ENCODE measurements at places on chromosomes 6 and 20.

DNA sequence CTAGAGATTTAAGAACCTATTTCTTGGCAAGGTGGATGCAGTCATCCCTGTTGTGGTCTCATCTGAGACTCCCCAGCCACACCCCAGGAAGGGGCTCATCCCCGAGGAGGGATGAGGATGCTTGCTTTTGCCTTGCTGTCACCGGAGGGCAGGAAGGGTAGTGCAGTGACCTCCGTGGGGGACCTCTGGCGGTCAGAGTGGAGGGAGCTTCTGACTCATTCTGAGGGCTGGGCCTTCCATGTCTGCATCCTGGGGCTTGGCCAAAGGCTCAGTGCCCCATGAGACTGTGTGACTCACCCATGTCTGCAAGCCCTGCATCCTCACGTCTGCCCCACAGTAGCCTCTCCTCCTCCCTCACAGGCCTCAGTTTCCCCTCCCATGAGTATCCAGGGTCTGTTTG, 38.7 kb downstream of the UQCC2 start:
- DNase-seq, result no peak

DNA sequence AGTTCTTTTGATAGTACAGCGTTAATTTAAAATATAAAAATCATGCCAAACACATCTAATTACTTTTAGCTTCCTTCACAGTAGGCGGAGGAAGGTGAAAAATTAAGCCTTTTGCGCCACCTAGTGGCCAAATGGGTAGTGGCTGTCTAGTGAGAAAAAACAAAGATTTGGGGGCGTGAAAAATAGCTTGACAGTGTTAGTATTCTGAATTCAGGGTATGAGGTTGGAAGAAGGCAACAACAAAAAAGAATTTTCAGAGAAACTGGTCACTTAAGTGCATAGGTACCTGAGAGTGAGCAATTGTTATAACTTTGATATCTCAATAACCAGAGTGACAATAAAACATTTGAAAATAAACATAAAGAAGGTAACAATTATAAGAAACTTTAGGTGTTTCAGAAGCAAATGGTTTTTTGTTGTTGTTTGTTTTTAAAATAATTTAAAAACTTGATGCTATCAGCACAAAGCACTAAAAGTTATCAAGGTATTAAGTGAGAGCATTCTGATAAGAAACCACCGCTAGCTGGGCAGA, 14.3 kb downstream of the PSMB9 start:
- DNase-seq, result peak; percentile 77

DNA sequence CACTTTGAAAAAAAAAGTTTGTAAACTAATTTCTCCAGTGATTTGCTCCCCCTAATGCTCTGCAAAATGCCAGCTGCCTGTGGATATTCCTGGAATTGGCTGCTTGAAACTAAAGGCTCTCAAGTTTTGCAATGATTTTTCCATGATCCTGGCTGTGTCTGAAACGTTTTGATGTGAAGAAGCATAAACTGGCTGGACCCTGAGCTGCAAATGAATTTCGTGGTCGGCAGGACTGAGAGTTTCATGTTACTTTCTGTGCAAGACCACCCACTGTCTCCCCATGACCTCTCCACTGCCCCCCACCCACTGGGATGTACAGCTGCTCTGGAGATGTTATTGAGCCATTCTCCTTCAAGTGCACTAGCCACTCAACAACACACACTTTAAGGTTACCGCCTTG, 171.3 kb upstream of the SSTR4 start:
- no peak for DNase-seq

- DNase-seq, result no peak
Measured at GRCh38 chr6:137036566-137037300, 8.0 kb downstream of the IL20RA start.

DNA sequence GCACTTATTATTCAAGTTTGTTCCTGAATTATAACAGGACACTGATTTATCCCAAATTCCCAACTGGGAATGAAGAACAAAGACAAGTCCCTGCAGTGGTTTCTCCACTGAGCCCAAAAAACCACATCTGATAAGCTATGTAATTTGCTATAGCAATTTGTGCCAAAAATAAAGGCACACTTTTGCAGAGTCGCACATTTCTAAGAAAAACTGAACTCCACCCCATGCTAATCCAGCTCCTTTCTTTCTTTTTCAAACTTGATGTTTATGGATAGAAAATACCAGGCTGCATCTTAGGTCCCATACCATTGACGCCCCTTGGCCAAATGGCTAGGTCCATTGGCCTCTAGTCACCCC, 170.2 kb upstream of the CITED2 start:
- no peak for DNase-seq

GRCh38 chr20:9912858-9913434, 74.1 kb upstream of the PAK5 start:
- no peak for DNase-seq

Data from activated naive CD4-positive, alpha-beta T cell (primary cell).